ENCODE measurements at places on chromosomes 2 and 18.

DNA sequence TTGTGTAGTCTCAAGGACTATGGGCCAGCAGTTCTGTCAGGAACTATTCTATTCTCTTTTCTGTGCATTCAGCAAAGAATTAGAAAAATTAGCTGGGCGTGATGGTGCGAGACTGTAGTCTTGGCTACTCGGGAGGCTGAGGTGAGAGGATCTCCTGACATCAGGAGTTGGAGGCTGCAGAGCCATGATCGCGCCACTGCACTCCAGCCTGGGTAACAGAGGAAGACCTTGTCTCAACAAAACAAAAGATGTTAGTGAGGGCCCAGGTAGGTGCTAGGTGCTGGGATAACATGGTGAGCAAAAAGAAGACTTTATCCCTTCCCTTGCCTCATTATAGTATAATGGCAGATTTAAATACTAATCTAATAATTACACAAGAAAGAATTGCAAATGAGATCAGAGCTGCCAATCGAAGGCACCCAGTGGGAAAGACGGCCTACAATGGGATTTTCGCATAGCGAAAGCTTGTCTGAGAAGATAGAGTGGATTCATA, 447 bp upstream of the MRPL19 start:
- no peak for DNase-seq

GRCh38 chr18:49411928-49412327, 48.5 kb downstream of the DYM start:
- DNase-seq, result no peak

GRCh38 chr2:10079870-10080535, at the start of gene CYS1:
CYS1 (minus strand) TSS chr2:10080411; CDS start chr2:10080223, 188 bp downstream.
- peak; percentile 28 for DNase-seq

DNA sequence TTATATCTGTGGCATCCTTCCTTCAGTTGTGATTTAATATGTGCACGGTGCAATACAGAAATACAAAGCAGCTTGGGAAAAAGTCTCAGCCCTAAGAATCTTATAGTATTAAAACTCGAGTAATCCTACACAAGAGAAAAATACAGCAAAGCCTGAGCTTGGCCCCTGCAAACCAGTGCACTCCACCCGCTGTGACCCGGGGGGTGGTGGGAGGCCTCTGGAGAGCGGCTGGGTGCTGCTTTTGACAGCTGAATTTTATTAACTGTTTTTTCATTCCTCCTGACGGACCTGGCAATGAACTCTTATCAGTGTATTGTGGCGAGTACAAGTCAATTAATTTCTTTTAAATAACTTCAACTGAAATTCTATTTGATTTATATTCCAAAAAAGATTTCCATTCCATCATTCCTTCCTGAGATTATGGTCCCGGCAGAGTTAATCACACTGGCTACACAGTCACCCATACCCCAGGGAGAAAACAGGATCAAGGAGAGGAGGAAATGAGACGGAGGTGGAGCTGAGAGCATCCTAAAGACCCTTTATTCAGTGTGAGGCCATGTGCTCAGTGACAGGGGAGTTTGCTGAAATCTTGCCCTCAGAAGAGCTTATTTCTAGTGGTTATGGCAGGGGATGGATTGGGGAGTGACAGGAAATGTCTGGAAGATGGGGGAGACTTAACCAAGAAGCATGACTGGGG, 124.8 kb downstream of the KLHL29 start:
- no peak for DNase-seq

- DNase-seq, result no peak
Measured at GRCh38 chr2:24957221-24957620, 14.5 kb downstream of the DNAJC27 start.

DNA sequence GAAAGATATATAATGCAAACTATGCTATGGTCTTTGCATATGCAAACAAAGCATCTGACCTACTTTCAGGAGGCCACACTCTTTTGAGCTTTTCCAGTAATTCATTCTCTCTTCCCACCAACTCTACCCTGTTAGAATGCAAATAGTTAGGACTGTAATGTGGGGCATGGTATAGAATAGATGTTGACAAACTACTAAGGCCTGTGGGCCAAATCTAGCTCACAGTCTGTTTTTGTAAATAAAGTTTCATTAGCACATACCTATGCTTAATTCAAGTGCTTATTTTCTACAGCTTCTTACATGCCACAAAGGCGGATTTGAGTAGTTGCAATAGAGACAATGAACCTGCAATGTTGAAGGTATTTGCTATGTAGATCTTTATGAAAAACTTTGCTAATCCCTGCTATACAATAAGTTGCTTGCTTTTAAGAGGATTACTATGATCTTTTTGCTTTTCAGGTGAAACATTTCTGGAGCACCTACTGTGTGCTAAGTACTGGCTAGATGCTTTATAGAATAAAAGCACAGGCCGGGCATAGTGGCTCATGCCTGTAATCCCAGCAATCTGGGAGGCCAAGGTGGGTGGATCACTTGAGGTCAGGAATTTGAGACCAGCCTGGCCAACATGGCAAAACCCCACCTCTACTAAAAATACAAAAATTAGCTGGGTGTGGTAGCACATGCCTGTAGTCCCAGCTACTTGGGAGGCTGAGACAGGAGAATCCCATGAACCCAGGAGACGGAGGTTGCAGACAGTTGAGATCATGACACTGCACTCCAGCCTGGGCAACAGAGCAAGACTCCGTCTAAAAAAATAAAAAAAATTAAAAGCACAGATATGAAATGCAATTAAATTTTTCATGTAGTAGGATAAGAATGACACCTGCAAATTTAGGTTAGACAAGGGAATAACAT, 267.8 kb downstream of the DPP10 start:
- no peak for DNase-seq

DNA sequence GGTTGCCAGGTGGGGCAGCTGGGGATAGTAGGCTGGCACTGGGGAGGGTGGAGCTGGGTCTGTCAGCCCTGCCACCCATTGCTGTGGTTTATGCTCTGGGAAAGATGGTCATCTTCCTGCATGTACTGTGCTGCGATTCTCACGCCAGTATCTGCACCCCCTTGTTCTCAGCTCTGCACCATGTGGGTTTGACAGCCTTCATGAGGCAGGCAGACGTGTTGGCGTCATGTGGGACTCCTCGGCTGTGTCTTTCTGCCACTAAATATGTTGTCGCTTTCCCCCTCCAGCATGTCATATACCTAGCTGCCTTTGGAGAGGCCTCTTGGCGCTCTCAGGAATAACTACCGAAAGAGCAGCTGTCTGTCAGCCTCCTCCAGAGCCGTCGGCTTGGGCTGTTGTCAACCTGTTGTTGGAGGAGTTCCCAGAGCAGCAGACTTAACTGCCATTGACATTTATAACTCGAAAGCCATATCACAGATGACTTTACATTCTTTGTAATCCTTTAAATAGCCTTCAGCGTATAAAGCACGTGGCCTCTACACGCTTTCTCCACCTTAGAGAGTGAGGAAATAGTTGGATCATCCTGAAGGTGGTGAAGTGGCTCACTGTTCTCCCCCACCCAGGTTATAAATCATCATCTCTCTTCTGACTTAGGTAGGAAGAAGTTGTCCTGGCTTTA, 80.4 kb upstream of the MGAT5 start:
- no peak for DNase-seq

DNA sequence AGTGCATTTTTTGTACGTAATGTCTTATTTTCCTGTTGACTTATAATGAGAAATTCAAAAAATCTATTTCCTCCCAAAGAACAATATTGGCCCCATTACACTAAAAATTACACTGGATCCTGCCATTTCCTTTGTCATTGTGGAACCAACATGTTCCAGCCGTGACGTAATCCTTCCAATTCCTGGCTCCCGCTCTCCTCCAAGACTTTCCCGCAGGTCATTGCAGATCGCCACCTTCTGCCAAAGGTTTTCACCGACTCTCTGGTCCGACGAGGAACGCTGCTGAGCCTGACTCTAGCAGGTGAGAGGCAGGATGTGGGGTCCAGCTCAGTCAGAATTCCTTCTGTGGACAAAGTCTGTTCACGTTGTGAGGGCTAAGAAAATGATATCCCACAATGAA, 38.0 kb downstream of the PTGR3 start:
- no peak for DNase-seq

- DNase-seq, result no peak
Measured at GRCh38 chr2:185335879-185336278, 402.7 kb upstream of the FSIP2 start.

DNA sequence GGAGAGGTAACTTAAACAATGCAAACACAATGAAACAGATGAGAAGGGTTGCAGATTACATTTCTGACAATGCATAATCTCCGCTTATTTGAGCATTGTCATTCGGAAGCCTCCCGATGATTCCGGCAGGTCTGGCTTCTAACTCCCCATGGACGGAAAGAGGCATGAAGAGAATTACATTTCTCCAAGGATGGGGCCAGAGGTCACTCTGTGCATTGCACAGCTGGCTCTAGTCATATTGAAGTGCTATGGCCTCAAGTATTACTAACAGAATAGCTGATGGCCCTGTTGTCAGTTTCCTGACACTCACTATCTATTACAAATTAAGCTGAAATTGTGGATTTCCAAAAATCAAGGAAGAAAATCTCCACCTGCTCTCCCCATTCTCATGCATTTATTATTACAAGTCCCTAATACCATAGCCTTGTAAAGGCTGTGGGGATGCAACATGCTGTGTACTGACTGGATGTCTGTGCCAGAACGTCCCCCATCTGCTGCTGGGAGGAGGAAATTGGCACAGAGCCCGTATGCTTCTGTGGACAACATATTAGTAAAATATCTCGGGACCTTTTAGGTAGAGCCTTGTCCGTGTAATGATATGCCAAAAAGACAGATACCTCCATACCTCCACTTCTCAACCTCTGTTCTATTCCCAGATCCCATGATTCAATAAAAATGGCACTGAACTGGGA, 168.1 kb downstream of the SETBP1 start:
- DNase-seq, result no peak

- DNase-seq, result no peak
Measured at GRCh38 chr2:207807516-207807915, 37.8 kb upstream of the FZD5 start.

DNA sequence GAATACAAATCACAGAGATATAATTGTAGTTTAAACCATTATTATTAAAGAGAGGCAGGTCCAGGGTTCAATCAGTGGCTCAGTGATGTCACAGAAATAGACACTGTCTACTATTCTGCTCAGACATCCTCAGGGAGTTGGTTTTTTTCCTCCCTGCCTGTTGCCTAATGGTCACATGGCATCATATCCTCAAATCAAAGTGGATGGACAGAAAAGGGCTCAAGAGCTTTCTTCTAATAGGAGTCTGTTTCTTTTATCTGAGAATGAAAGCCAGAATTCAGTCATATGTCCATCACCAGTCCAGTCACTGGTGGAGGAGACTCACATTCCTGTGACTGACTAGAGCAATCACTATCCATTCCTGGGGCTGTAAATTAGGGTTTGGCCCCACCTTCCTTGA, 27.9 kb upstream of the EPC2 start:
- DNase-seq, result no peak

DNA sequence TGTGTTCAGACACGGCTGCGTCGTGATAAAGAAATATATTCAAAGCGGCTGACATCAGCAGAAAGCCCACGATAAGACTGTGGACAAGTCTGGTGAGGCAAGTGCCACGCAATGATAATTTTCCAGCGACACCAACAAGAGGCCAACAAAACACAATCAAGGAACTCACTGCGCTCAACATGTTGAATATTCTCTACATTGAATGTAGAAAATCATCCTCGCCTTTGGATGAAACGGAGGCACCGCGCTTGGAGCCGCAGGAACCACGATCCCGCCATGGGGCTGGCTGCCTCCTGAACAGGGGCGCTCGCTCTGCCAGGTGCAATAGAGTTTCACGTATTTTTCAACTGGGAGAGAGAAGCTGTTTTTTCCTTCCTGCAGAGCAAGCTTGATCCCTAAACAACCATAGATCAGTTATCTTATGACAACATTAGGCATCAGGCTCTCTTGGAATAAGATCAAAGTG, 220.3 kb downstream of the ATAD2B start:
- DNase-seq, result no peak

DNA sequence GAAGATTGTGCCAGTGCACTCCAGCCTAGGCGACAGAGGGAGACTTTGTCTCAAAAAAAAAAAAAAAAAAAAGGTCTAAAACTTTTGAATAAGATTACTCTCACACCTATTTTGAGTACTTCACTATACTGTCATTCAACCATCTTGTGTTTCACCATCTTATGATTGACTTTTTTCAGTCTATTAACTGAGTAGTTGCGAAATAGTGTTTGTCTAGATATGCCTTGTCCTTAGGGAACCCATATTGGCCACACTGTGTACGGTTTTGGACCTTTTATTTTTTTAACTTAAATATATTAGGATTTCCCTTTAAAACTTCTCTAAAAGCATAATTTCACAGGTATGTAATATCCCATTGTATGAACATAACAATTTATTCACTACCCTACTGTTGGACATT, 72.3 kb downstream of the ALMS1 start:
- no peak for DNase-seq

GRCh38 chr2:196823750-196824522, 14.8 kb upstream of the C2orf66 start:
- no peak for DNase-seq

- DNase-seq, result no peak
Measured at GRCh38 chr2:191481305-191482070, 196.4 kb upstream of the NABP1 start.

DNA sequence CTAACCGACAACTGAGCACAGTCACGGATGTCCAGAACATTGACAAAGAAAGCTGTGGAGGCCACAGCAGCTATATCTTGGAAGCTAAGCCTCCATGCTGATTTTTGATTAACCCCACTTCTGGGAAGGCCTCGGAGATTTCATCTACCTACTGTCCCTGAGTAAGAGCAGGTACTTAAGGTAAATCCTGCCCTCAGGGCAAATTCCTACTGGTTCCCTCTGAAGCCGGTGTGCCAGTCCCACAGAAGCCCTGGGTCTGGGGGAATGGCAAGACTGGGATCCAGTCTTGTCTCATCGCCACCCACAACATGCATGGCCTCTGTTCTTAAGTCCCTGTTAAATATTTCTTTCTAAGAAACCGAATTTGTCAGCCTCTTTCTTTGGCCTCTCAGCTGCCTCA, 18.7 kb downstream of the PER2 start:
- no peak for DNase-seq

DNA sequence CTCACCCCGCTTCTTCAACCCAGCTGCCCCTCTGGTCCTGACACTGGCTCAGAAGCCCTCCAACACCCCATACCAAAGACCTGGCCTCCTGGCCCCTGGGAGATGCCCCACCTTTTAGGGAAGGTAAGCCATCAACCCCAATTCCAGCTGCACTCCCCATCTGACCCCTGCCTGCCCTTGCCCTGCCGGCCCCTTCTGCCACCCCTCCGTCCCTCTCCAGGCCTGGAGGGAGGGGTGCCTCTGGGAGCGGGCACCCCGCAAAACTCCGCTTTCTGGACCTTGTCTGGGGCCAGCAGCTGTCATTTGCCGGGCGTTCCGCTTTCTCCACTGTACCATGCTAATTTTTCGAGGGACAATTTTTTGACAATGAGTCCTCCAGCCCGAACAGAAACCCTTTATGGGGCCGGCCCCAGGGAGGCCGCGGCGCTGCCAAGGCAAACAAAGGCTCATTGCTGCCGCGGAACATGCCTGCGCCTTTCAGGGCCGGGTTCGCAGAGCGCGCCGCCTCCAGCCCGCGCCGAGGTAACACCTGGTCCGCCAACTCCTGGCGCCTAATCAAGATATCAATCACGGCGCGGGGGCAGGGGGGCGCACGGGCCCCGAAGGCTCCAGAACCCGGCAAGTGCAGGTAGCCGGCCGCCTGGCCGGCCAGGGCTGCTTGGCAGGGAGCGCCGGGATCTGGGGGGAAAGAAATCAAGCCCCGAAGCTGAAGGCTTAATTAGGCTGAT, 96.0 kb downstream of the INHBB start:
- no peak for DNase-seq
